ENCODE measurements at places on chromosomes 5 and 9.

DNA sequence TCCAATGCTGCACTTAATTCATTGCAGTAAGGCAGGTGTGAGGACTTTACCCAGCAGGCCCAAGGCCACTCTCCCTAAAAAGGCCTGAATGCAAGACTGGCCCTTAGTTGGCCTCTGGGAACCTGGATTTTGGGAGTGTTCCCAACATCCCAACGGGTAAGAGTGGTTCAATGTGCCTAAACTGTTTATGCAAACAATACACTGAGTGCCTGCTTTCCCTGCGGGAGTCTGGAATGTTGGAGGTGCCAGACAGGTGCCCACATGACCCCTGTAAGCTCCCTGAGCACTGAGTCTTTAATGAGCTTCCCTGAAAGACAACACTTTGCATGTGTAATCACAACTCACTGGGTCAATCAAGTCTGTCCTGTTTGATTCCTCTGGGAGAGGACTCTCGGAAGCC is 37.4 kb downstream of the NSUN2 start:
- DNase-seq: no peak

DNA sequence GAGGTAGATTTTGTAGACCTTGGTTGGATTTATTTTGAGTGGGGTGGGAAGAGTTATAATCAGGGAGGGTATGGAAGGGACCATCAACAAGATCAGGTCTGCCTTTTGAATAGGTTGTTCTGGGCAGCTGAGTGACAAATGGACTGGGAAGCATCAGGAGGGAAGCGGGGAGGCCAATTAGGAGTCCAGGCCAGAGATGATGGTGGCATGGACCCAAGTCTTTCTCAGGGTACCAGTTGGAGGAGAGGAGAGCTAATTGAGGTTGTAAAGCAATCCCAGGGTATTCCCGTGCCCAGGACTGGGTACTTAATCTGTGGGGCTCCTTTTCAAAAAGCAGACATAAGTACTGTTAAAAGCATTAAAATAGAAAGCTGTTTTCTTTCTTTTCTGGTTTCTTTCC is 88.9 kb downstream of the ARHGAP26 start:
- DNase-seq: no peak

DNA sequence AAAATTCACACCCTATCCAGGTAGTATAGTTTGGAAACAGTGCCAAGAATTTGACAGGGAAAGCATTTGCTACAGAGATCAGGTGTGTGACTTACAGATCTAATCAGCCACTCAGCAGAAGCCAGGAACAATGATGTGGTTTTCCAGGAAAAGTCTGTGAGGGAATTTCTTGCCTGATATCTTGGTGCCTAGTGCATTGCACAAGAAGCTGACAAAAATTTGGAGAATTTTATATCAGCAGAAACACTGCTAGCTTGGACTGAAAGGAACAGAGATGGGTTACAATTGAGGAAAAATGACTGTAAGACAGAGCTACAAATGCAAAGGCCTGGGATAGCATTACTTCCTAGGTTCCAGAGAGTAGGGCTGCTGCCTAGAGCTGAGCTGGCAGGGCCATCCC is 658.1 kb upstream of the CHD1 start:
- DNase-seq: no peak

GRCh38 chr5:163885117-163885516 is 379.7 kb downstream of the MAT2B start:
- DNase-seq: no peak

DNA sequence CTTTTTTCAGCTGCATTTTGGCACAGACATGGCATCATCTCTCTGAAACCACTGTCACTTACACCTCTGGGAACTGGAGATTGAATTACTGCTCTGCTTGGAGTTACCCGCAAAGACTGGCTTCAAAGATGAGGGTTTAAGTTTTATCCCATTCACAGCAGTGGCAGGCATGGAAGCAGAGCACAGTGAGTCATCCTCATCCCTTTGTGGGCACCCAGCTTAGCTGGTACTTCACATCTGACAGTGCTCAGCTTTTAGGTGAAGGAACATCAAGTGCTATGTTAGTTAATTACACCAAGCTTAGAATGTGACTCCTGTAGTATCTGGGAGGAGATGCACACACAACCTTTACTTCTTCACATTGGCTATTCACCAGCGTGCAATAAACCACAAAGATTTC is 24.8 kb upstream of the ALDH1A1 start:
- no peak for DNase-seq

GRCh38 chr9:127121628-127122175 is 733 bp downstream of the ANGPTL2 start:
- DNase-seq: no peak

DNA sequence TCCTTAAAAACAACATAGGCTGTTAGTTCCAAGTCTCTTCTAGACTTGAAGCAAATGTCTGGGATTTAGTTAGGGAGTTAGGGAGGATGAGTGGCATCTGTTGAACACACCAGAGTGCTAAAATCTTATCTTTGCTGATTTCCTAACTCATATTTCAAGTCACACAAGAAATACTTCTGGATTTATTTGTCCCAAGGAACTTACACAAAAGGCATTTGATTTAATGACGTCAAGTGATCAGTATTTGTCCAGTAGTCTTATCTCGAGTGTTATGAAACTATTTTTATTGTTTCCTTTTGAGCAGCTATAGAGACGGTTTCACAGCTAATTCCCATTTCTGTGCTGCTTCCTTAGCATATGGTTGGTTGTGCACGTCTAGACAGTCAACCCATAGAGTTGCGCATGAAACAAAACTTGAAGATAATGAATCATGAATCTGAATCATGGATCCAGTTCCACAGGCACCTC is 140.5 kb upstream of the TUT7 start:
- no peak for DNase-seq

GRCh38 chr5:157283434-157283833 is 17.5 kb downstream of the CYFIP2 start:
- no peak for DNase-seq

DNA sequence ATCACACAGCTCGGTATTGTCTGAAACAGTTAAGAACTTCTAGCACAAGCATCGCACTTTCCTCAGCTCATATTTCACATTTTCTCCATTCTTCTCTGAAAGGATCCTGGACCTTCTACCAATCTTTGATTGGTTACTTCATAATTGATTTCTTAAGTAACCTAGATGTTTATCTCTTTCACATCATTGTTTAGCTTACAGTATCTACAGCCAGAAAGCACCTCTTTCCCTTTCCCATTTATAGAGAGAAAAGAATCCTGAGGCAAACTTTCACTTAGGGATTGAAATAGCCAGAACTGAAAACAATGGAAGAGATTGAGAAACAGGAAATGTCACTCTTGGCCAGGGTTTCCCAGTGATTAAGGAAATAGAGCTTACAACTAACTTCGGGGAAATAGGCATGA is 2.5 kb downstream of the IL33 start:
- DNase-seq: no peak

DNA sequence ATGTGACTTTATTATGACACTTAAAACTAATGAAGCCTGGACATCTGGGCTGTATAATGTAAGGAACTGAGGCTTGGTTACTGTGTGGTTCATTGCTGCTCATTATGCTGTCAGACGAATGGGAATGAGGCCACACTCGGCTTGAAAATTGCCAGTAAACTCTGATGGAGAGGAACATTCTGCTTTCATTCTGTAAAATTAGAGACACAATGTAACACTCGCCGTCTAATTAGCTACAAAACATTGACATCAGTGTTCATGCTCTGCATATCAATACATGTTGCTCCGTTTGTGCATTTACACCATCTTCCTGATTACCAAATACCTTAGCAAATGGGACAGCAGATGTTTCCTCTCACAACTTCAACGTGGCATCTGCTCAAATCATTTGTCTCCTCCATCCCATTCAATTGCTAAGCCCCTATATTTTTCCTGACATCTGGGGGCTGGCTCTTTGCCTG is 133.0 kb downstream of the SLC28A3 start:
- no peak for DNase-seq

DNA sequence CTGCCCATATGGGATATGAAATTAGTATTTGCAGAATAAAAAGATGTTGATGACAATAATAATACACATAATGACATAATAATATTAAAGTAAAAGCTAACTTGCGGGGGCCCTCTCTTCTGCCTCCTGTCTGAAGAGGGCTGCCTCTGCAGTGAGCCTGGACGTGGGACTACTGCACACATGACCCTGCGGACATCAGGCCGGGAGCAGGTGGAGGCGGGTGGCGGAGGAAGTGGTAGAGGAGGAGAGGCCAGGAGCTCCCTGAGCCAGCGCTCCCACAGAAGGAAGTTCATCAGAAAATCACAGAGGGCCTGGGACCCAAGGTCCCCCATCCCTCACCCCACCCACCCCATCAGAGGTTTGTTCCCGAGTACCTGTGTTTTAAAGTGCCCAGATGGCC is 60.5 kb downstream of the ROPN1L start:
- no peak for DNase-seq

- no peak for DNase-seq
Observed at GRCh38 chr5:15993334-15993733, 186.3 kb downstream of the MARCHF11 start.

DNA sequence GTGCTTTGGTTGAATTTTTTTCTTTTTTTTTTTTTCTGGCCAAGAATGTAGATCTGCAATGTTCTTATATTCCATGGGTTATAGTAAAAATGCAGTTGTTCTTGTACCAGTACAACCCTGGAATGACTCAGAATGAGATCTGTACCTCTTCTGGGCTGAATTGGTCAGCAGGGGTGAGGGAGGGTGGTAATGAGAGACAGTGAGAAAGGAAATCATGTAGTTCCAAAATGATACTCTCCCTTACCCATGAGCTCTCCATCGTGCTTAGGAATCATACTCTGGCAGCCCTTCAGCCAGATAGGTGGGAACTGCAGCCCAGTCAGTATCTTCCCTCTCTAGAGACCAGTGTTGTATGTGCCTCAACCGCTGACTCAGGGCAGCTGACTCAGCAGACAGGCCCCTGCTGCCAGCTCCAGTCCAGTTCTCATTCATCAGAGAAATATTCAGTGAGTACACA is 2.1 kb upstream of the GLIS3 start:
- DNase-seq: no peak

DNA sequence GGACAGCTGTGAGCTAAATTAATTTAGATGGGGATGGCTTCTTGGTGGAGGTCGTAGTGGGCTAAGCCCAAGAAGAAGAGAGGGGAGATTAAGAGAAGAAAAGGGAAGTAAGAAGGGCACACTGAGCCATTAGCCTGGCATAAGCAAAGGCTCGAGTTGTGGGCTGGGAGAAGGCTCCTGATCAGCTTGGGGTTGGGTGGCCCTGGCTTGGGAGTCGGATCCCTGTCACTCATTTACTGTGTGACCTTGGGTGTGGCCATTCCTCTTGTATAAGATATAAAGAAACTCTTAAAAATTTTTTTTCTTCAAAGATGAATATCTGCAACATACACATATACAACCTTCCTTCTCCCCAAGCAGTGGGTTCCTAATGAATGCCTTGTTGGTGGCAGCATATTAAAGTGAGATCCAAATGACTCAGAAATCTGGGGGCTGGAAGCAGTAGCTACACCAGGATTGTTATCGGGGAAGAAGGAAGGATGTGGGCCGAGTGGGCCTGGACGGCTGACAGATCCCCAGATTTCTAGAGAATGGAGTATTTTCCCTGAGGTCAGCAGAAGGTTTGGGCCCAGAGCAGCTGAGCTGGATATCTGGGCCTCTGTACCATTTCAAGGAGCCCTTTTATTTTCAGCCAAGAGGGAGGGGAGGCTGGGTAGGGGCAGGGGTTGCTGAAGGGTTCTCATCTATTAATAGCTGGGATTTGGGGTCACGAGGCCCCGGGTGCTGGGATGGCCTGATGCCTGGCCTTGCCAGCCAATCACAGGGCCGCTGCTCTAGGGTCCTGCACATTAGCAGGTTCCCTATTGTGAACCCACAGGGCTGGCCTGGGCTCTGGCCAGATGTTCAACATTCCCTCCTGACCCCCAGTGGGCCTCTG is 52.1 kb downstream of the PPARGC1B start:
- DNase-seq: no peak

- no peak for DNase-seq
Observed at GRCh38 chr5:134263801-134264200, 37.9 kb upstream of the PPP2CA start.

DNA sequence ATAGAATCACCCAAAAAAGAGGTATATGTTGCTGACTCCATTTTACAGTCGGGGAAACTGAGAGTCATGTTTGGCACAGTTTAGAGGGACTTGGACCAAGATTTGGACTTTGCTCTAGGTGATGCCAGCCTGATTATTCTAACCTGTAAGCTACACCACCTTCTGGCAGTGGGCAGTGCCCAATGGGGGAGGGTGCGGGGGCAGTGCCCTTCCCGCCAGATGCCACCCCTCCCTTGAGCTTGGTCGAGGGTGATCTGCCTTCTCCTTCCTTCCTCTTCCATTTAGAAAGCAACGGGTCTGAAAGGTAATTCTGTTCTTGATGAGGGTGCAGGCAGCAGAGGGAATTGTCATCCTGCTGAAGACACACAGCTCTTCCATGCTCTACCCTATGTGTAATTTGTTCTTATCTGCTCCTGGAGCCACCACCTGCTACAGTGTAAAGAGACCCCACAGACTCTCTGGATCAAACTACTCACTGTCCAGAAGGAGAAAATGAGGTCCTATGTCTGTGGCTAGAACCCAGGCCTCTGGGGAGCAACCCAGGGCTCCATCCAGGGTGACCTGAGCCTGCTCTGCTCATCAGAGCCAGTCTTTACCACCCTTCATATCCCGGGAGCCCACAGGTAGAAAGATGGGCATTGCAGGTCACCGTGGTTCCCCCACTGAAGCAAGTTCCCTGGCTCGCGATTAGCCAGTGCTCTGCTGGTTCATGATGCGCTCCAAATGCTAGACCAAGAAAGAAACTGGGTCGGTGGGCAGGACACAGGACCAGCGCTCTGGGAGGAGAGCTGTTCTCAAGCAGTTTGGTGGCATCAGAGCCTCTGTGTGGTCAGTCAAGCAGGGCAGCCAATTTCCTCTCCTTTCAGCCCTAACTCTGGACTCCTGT is 156.2 kb downstream of the RGS3 start:
- DNase-seq: no peak

DNA sequence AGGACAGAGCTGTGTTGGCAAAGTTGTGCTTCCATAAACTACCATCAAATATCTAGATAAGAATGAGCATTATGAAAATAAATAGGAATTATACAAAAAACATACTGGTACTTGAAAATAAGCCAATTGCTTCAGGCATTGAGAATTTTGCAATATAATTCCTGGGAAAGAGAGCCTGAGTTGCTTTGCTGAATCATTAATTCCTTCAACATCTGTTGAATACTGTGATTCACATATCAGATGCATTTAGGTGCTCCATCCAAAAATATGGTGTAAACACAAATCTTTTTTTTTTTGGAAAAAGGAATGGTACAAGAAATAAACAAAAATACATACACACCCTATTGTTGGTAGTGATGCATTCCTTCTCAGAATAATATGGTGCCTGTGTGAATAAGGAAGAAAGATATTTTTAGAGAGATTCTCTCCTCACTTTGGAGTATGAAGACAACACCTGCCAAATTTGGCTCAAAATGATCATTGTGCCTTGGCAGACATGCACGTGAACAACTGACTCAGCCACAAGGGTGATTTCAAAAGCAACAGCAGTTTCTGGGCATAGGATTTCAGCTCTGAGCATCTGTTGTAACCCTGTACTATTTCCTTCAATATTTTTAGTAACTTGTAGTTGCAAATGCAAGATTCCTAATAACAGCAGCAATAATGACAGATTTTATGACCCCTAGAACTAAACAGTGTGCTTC is 96.7 kb downstream of the CAVIN4 start:
- no peak for DNase-seq

- no peak for DNase-seq
Observed at GRCh38 chr9:134267881-134268724, 58.2 kb upstream of the RXRA start.
